ENCODE measurements at places on chromosomes 3 and 15. TPM values are rescaled to one million over a fixed set of nuclear protein-coding genes. Genes with fewer than 3 reads are reported as not detected.
A peak's percentile ranks its signal among the peaks of the same experiment; 100 is the strongest.

DNA sequence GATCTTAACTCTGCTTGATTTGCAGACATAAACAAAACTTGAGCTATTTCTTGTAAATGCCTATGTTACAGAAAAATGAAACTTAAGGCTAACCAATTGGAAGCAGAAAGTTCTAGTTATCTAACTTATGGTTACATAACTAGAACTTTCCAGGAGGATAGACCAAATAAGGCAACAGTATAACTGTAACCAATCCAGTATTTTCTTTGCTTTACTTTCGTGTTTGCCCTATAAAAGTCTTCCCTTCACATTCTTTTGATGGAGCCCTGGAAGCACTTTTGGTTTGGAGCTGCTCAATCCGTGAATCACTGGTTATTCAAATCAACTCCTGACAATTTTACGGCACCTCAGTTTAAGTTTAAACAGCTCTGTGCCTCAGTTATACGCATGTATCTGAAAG lies 164.6 kb downstream of the SUCLG2 start:
- no peak for DNase-seq

GRCh38 chr3:195208183-195208582 lies 62.8 kb downstream of the XXYLT1 start:
- no peak for DNase-seq

DNA sequence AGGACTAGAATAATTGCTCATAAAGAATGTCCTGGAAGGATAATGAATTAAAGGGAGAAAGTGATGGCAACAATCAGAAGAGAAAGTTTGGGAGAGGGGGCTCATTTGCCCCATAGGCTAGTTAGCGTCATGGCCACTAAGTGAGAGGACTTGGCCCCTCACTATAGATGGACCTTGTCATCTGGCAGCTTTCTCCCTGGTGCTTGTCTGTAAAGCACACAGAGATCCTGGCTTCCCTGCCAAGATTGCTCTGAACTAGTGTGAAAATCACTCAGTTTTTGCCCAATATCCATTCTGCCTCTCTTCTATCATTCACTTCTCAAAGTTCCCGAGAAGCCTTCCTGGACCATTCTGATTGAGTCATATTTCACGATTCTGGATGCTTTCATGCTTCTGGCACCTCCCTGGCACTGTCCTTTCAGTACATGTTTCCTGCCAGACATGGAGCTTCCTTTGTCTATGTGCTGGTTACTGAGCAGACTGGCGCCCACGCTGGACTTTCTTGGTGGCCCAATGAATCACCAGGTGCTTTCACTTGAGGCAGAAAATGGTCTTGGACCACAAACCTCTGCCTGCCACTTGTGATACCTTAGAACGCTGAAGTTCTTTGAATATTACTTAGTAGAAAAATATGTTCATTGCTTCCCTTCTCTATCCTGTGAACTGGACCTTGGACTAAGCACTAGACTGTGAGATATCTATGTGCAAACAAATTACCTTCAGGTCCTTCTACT lies 709.6 kb upstream of the CFAP20DC start:
- DNase-seq = no peak

GRCh38 chr3:58386626-58387365 lies 46.8 kb downstream of the PDHB start:
- no peak for DNase-seq

DNA sequence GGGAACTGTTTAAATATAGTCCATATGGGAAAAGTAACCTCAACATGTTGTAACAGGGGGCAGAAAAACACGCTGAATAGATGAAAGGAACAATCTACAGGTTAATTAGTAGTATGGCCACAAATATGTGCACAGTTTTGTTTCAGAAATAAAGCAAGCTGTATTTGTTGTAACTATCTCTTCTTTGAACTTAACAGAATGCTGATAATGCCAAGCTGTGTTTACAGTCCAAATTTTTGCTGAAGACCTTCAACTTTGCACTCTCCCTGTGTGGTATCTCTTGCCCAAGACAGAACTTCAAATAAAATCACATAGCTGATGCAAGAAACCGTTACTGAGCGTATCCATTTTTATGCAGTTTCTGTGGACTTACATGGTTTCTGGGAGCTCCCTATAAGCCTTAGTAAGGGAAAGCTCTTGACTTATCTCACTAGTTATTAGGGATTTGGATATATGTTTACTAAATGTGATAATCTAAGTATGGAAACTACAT lies 425.4 kb upstream of the TPRG1 start:
- no peak for DNase-seq

GRCh38 chr15:99486371-99487336 lies 79.1 kb upstream of the MEF2A start:
- DNase-seq = peak; percentile 55

GRCh38 chr15:39031596-39031995 lies 467.0 kb upstream of the RASGRP1 start:
- no peak for DNase-seq

DNA sequence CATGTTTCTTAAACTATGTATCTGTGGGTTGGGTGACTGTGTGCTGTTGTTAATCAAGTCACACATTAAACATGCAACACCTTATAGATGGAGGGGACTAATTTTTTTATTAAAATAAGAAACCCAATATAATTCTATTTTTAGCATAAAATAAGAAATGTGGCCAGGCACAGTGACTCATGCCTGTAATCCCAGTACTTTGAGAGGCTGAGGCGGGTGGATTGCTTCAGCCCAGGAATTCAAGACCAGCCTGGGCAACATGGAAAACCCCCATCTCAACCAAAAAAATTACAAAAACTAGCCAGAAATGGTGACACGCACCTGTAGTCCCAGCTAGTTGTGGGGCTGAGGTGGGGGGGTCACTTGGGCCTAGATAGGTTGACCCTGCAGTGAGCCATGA lies 1021.0 kb downstream of the EPHA3 start:
- no peak for DNase-seq

DNA sequence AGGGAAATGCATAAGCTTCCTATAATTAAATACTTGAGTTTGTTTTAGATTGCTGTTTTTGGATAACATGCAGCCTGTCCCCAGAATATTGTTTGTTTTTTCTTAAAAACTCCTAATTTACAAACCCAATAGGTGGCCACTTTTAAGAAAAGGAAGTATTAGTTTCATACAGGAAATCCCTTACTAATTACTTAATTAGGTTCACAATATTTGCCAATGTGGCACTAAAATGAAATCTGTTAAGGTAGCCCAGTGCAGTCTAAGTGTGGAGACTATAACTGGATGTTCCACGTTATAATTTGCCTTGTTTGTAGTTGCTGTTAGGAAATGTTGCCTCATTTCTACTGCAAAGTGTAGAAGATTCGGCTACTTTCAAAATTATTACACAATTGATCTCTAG lies 195.8 kb downstream of the BBX start:
- DNase-seq = no peak

DNA sequence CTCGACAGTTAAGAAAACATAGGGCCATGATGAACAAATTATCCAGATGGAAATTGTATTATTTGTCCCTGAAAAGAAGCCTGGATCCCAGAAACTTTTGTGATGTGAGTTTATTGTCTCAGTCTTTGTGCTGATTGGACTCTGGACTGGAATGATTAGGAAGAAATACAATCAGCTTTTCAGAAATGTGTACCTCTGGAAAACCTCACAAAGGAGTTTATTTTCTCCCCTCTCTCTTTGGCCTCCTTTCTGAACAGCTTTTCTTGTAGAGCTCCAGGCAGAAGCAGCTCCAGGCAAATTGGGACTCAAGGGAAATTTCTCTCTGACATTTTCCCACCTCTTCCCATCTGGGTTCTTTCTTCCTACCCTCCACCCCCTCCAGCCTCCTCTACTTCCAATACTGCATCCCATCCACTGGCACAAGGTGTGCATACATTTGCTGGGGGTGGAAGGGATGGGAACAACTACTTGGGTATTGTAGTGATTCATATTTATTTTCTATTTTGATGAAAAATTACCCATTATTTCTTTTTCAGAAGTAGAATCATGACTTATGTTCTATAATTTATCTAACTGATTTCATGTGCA lies 119.7 kb downstream of the CD47 start:
- no peak for DNase-seq

DNA sequence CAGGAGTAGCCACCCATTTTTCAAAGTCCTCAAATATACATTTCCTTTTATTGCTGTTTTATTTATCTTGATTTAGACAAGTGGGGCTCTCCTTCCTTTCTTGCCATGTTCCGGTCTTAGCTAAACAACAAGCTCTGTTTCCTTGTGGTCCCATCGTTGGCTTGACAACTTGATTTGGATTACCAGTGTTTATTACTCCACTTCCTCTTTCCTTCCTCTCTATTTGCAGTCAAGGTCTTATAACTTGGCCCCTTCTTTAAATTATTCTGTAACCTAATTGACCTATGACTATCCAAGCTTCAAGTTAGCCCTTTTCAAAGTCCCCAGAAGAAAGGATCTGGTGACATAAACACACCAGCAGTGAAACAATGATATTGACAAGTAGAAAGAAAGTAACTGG lies 130.6 kb upstream of the STT3B start:
- DNase-seq = no peak

- peak; percentile 44 for DNase-seq
Observed at GRCh38 chr3:23740517-23740965, 65.2 kb upstream of the UBE2E1 start.

DNA sequence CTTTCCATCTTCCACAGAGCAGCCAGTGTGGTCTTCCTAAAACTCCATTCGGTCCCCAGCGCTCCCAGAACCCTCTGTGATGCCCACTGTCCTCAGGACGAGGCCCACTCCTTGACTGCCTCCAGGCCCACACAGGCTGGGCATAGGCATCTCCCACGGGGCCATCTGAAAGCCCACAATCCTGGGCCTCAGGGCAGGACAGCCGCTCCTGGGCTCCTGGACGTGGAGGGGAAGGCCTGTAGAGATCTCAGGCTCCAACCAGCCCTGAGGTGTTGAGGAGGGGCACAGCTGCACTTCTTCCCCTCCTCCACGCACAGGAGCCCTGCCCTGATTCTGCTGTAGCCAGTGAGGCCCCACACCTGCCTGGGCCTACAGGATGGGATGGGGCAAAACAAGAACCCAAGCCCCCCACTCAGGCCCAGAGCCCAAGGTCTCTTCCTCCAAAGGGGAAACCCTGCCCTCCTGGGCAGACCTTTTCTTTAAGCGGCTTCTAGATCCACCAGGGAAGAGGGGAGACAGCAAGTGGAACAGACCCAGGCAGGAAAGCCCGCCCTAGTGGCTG lies 25.9 kb downstream of the SHISA5 start:
- no peak for DNase-seq

- DNase-seq = no peak
Observed at GRCh38 chr15:51579012-51579411, 43.6 kb downstream of the DMXL2 start.

DNA sequence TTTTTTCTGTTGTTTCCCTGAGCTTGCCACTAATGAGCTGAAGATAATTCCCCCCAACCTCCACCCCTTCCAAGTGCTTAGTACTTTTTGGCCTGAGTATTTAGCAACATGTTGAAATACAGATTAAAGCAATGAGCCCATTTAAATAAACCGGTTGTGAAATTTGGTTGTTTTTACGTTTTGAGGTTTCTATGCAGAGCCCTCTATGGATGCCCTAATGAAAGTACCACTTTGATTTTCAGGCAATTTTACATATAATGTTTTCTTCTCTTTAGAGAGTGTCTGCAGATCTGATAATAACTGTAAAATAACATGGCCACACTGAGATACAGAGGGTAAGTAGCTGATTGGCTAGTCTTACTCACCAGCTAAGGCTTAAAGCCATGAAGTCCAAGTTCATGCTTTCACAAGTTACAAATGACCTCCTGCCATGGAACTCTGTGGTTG lies 139.4 kb upstream of the SLC7A14 start:
- no peak for DNase-seq

GRCh38 chr3:193594946-193595689 lies 2.1 kb downstream of the OPA1 start:
- no peak for DNase-seq

GRCh38 chr3:176939022-176939817 lies 258.1 kb downstream of the TBL1XR1 start:
- peak; percentile 43 for DNase-seq

- no peak for DNase-seq
Observed at GRCh38 chr3:171974986-171975837, 64.2 kb upstream of the FNDC3B start.

GRCh38 chr3:13507570-13508339 lies 27.6 kb downstream of the HDAC11 start:
- DNase-seq = no peak

DNA sequence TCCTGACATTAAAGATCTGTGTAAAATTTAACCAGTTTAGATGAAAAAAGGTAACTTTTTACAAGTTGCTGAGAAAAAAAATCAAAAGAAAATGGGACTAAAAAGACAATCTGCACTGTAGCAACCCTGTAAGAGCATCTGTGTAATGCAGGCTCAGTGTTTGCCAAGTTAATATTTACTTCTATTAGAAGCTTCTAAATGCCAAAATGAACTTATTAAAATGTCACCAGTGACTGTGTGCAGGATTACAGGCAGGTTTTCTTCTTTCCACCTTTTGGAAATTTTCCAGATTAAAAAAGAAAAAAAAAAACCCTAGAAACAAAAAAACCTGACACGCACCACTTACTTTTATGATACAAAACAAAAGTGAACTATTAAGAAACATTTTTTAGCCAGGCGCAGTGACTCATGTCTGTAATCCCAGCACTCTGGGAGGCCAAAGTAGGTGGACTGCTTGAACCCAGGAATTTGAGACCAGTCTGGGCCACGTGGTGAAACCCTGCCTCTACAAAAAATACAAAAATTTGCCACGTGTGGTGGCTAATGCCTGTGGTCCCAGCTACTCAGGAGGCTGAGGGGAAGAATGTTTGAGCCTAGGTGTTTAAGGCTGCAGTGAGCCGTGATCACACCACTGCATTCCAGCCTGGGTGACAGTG lies 87.2 kb downstream of the TJP1 start:
- DNase-seq = peak; percentile 66

GRCh38 chr3:120348065-120348990 lies 826 bp downstream of the LRRC58 start:
- peak; percentile 51 for DNase-seq

- DNase-seq = no peak
Observed at GRCh38 chr15:64058279-64058678, 12.0 kb upstream of the DAPK2 start.

- DNase-seq = no peak
Observed at GRCh38 chr3:155763870-155764463, 19.1 kb upstream of the PLCH1 start.

- DNase-seq = no peak
Observed at GRCh38 chr3:45933591-45933990, 9.7 kb upstream of the CXCR6 start.

- no peak for DNase-seq
Observed at GRCh38 chr3:59845386-59845785, 795.6 kb upstream of the CFAP20DC start.

DNA sequence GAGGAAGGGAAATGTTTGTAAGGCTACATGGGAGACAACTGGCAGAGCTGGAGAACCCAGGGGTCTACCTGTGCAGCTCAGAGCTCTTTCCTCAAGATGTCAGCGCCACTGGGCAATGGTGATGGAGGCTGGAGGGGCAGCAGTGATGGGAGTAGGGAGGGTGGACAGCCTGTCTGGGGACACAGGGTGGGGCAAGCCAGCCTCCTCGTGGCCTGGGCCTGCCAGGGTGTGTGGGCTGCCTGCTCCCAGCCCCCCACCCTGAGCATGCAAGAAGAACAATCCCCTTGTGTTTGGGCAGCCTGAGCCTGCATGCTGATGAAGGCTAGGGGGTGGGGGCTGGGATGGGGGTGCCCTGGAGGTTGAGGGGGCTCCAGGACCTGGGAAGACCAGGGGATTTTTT lies 1.2 kb downstream of the PCBP4 start:
- DNase-seq = no peak

Gene CELF6
- not detected for polyA plus RNA-seq

Gene HSPBAP1
- 5.2 TPM for polyA plus RNA-seq

Gene FGD5
- polyA plus RNA-seq = not detected

Gene NDUFAF3
- 68.1 TPM for polyA plus RNA-seq

Gene TP63
- 2.1 TPM for polyA plus RNA-seq

Gene GREM1
- polyA plus RNA-seq = 3.4 TPM

Gene PAQR5
- polyA plus RNA-seq = 83.8 TPM

Data from A549 (cell line).